ENCODE measurements at places on chromosomes 1 and 21.
A peak's percentile ranks its signal among the peaks of the same experiment; 100 is the strongest.

DNA sequence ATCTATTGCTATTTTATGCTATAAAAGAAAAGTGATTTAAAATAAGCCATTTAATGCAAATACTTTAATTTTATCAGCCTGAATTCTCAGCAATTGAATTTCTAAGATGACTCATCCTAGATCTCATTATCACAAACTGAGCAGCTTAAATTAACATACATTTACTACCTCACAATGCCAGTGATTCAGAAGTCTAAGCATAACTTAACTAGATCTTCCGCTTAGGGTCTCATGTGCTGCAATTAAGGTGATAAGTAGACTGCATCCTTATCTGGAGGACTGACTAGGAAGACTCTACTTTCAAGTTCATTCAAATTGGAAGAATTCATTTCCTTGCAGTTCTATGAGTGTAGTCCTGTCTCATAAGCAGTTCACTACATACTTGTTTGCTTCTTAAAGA is 286.6 kb downstream of the COL11A1 start:
- DNase-seq = no peak

DNA sequence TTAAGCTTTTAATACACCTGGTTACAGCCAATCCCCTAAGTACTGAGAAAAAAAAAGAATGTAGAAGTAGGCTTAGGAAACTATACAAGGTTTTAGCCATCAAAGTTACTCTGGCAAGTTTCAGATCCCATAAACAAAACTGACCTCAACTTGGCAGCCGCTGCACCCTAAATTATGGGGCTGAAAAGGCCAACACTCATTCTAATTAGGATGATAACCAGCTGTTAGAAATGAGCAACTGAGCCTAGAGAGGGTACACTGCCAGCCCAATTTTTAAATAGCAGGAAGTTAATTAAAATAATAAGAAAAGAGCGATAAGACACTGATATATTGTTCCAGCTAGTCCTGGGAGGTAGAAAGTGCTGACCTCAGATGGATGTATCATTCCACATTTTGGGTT is 105.7 kb upstream of the VAV3 start:
- DNase-seq = no peak

DNA sequence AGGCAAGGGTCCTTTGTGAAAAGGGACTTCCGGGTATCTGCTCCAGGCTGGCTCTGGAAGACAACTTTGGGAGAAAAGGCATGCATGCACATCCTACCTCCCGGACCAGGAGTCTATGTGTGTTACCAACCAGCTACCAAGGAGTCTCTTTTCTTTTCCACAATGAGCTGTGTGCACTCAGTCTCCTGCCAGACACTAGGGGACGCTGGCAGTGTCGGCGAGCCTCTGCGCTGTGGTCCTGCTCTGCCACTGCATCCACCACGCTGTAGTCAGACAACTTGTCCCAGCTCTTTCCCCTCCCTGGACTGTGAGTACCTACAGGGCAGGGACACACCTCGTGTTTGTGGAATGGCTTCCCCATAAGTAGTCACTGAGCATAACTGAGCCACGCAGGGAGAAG is 5.1 kb upstream of the SSR2 start:
- DNase-seq = peak; percentile 51

DNA sequence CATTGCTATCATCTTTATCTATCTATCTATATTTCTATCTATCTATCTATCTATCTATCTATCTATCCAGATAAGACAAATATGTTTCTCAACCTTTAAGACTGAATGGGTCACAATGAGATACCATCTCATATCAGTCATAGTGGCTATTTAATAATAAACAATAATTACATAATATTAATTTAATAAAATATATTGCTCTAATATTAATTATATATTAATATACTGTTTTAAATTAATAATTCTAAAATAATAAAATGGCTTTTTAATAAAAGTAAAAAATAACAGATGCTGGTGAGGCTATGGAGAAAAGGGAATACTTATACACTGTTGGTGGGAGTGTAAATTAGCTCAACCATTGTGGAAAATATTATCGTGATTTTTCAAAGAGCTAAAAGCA is 13.0 kb upstream of the PLPPR4 start:
- no peak for DNase-seq

DNA sequence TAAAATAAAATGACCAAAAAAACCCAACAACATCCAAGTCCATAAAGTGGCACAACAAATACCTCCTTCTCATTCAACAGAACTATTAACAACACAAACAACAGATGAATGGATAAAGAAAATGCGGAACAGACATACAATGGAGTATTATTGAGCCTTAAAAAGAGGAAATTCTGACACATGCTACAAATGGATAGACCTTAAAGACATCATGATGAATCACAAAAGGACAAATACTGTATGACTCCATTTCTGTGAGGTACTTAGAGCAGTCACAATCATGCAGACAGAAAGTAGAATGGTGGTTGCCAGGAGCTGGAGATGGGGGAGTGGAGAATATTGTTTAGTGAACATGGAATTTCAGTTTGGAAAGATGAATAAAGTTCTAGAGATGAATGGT is 42.6 kb downstream of the EYA3 start:
- DNase-seq = no peak

DNA sequence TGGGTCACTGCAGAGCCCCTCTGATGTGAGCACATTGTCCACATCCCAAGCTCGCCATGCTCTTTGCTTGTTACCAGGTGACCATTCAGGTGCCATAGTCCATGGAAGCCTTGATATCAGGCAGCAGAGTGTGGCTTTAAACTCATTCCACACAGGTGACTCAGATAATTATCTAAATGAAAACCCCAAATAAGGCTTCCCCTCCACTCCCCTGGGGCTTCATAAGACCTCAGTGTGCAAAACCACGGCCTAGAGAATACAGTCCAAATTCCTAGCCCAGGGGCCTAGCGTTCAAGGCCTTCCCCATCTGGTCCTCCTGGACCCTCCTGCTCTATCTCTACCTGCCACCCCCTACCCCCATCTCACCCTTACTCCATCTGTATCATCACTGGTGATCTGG is 97.1 kb downstream of the ARHGEF10L start:
- DNase-seq = no peak

GRCh38 chr1:6178751-6179563 is 1.2 kb downstream of the CHD5 start:
- no peak for DNase-seq

DNA sequence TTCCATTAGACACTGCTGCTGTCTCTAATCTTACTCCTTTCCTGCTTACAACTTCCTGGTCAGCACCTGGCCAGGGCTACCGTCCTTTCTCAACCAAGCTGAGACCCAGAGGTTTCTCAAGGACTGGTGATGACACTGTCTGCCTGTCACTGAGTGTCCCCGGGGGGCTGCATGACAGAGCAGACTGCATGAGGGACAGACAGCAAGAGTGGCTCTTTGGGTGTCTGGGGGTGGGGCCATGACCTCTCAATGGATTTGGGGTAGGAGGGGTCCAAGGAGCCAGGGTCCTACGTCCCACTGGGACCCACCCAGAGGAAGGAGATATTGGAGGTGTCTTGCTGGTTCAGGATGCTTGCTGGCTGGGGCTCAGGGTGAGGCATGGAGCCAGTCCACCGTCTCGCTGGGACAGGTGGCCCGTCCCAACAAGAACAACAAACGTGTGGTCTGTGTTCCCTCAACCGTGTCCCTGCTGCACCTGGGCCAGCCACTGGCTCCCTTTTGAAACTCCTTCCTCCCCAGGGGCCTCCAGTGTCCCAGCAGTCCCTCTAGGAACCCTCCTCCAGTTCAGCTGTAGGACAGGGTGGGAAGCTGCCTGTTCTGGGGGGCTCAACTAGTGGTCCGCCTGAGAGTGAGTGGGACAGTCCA is 344.6 kb upstream of the AJAP1 start:
- DNase-seq = no peak
